ENCODE measurements at places on chromosomes 7 and 10.

DNA sequence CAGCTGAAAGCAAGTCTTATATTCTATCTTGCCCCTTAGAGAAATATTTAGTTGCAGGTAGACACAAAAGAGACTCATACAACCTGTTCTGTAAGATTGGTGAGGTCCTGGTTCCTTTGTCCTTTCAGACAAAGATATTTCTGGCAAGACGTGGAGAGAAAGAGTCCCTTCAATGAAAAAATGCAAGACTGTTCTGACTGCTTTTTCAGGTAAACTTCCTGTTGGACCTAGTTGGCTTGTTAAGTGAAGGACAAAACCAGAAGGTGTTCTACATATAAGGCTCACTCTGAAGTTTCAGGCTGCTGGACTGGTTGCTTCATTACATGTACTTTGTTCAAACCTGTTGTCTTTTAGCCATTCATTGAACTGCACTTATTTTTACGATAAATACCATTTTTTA lies 119.0 kb upstream of the PTPRZ1 start:
- no peak for DNase-seq

DNA sequence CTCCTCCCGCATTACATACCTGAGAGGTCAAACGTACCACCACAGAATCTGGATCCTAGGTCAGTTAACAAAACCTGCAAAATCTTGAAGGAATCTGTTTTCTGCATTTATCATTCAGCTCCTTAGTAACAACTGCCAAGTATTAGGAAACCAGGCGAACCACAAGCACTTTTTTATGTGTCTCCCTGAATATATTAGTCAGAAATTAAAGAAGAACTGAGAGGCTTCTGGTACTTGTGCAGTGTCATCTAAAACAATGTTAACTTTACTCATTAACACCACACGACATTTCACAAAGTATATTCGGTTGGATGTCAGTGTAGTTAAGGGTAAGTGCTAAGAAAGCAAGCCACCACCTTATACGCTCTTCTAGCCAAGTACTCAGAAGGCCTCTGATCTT lies 2.5 kb downstream of the CCDC6 start:
- DNase-seq = no peak

DNA sequence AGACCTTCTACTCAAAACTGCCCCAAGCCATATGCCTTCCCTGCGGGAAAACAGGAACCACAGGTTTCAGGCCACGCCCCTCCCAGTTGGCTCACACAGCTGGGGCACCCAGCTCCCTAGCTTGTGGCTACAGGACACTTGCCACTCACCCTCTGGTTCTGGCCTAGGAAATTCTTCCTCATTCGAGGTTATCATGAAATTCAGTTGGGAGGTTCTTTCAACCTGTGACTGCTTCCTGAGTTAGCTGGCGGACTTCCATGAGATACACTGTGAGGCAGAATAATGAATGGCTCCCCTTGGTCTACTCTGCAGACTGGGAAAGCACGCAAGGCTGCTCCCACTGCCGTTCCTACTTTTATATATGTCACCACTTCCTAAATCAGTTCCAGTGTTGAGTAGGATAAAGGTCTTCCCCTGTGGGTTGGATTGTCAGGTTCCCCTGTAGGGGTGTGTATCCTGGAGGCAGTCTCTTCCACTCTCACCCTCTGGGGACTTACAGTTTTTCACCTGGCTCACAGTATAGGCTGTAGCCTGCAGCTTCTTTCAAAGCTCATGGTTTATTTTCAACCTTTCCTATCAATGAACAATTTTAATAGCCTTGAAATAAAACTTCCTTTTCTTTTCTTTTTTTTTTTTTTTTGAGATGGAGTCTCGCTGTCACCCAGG lies 37.0 kb downstream of the GPR22 start:
- DNase-seq = no peak

GRCh38 chr10:29671228-29671780 lies 36.5 kb upstream of the SVIL start:
- DNase-seq = no peak

DNA sequence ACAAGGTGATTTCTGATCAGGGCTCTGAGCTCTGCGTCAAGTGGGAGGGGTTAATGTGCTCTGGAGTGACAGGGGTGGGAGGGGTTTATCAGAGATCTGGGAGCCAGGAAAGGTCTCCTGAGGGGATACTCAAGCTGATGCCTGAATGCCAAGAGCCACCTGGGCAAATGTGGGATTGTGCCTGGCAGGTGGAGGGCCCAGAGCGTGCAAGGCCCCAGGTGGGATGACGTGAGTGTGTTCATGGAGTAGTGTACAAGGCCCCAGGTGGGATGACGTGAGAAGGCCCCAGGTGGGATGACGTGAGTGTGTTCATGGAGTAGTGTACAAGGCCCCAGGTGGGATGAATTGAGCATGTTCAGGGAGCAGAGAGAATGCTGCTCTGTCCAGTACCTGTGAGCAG lies 610.3 kb downstream of the PTPRN2 start:
- DNase-seq = no peak

DNA sequence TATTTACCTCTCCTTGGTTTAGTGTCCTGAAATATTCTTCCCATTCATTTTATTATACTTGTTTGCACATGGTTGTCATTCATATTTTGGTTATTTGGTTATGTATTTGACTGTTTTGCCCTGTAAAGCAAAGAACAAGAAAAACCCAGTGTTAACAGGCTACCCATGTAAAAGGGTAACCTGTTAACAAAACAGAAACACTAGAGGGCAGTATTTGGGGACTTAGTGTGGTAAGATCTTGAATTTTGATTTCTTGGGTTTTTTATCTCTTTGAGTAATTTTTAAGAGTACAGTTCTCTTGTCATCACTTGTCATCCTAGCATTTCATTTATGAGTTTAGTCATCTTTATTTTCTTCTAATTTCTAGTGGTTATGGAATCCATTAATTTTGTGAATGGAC lies 51.3 kb downstream of the POLL start:
- peak; percentile 91 for DNase-seq

DNA sequence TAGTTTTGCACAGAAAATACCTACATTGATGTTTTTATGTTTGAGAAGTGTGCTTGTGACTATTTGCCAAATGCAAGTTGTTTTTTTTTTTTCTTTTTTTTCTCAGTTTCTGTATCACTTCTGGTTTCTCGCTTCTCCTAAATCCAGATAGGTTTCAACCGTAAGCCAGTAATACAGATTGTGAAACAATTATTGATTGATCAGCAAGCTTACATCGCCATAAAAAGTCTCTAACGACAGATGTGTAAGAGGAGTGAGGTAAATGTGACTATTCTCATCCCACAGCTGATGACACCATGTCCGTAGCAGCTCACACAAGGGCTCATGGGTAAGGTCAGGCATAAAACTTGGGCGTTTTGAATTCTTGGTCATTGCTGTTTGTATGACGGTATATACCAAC lies 202.8 kb upstream of the AKR1E2 start:
- no peak for DNase-seq

DNA sequence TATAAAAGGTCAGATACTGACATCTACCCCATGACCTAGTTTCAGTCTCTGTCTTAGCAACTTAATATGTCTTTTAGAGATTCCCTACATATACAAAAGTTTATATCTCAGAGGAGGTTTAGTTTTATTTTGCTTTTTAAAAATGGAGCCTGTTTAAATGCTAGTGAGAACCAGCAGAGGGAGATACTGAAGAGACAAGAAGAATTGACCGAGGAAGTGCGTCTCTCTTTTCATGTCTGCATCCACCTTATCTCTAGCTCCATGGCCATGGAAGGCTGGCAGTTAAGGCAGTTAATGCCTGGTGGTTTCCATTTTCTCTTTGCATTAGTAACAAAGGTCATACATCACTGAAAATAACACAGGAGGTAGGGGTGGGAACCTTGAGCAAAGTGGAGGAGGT lies 10.7 kb downstream of the SUV39H2 start:
- peak; percentile 88 for DNase-seq

Data from hematopoietic multipotent progenitor cell treated with erythropoietin and hydrocortisone succinate and interleukin-3 and kit ligand, for 6 days (in vitro differentiated cells).